ENCODE measurements at places on chromosomes 16 and 17.

DNA sequence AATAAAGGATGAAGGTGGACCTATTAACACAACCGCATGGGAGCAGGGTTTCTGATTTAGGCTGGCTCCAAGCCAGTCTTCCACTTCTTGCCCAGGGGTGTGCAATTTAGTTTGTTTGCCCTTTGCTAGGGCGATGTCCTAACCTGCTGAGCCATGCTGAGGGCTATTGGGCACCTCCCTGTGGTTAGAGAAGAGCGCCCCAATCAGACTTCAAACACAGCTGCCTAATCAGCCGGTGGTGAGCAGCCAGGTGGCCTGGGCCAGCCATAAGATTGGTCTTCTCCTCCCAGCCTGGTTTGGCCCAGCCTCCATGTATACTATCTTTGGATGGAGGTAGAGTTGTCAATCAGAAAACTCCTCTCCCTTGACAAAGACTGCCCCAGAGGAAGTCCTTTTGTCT is 15.7 kb downstream of the TMEM94 start:
- no peak for DNase-seq

- no peak for DNase-seq
Observed at GRCh38 chr16:13425836-13426235, 494.1 kb upstream of the ERCC4 start.

GRCh38 chr16:53053967-53054669 is 673 bp upstream of the CHD9 start:
- DNase-seq: no peak

DNA sequence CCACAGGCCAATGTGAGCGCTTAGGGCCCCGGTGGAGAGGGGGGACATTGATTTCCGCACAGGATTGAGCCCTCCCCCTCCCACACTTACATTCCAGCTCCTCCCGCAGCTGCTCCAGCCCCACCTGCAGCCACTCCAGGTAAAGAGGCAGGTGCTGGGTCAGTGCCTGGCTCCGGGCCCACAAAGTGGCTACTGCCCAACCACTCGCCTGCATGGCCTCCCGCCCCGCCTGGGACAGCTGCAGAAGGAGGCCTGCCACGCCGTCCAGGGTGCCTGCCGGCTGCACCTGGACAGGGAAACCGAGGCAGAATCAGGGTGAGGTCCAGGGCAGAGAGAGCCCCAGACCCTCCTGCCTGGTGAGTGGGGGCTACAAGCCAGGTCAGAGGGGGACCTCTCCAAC is 46.3 kb downstream of the RMI2 start:
- DNase-seq: no peak

GRCh38 chr16:49440156-49441065 is 66.8 kb downstream of the C16orf78 start:
- DNase-seq: no peak

GRCh38 chr17:15957608-15958307 is 12.8 kb downstream of the ADORA2B start:
- DNase-seq: no peak

DNA sequence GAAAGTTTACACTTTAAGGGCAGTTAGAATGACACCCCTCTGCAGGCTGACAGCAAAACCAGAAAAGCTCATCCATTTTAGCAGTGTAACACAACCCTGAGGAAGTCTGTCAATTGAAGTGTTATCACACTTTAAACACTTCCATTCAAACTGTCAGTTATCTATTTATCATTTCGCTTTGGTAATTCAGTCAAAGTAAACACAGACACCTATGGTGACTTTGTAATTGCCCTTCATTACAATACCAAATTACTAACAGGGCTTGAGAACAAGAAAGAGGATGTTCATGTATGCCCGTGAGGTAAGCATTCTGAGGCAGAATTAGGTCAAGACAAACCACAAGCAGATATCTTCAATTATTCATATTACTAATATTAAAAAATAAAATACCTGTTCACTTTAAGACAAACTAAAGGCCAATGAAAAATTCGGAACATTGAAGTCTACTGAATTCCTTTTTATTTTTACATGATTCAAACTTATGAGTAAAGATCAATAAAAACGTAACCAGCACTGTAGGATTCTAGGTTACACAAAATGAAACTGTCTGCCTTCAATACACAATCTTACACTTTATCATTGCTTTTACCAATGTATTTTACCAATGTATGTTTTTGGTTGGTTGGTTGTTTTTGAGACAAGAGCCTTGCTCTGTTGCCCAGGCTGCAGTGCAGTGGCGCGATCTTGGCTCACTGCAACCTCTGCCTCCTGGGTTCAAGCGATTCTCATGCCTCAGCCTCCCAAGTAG is 57.1 kb downstream of the BRIP1 start:
- DNase-seq: no peak

DNA sequence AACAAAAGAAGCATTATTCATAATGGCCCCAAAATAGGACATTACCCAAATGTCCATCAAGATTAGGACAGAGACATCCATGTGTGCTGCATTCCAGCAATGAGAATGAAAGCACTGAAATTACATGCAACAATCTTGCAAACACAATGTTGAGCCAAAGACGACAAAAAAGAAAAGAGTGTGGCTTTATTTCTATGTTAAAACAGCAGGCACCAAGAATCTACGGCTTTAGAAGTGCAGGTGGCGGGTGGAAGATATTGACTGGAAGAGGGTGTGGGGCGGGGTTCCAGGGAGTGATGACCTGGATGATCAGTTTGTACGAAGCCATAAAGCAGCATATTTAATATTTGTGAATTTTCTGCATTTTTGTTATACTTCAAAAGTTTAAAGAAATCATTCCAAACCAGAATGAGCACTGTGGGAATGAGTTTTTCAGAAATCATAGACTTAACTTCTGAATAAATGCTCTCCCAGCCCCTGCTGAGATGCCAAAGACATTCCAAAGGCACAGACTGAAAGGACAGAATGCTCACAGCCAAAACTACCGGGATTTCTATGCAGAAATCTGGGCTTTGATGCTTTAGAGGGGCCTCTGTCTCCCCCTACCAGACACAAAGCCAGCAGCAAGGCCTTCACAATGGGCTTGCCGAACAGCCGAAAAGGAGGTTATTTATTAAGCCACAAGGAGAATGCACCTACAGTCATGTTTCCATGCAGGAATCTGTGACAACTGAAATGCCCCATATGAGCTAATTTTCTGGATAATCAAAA is 361.6 kb downstream of the GRIN2A start:
- no peak for DNase-seq

- DNase-seq: no peak
Observed at GRCh38 chr17:82282239-82283207, 9.0 kb upstream of the CSNK1D start.

DNA sequence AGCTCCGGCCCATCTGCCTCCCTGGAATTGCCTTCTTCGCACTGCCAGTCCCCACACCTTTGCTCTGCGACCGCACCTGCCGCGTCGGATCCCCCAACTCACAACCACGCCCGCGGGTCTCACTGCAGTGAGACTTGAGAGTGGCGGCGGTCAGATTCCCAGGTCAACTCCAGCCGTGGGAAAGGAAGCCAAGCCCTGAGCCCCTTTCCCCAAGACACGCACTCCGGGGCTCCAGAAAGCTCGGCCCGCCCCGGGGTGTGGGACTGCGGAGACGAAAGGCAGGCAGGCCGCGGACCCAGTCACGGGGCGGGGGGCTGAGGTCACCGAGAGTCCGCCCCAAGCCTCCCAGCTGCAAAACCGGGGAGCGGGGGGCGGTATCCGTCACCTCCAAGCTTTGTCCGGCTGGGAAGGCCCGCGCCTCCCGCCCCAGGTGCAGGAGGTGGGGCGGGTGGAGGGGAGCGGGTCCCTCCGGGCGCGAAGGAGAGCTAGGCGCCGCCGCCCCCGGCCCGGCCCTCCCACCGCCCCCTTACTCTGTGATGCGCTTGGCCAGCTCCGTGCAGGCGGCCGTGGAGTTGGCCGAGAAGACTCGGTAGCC is 615 bp downstream of the PRPSAP1 start:
- DNase-seq: peak; percentile 11
